GOT3 (cell line): ENCODE measurements at places on chromosomes 1 and 21.

GRCh38 chr1:200979574-200980451 is 43.7 kb downstream of the KIF21B start:
- no peak for DNase-seq

DNA sequence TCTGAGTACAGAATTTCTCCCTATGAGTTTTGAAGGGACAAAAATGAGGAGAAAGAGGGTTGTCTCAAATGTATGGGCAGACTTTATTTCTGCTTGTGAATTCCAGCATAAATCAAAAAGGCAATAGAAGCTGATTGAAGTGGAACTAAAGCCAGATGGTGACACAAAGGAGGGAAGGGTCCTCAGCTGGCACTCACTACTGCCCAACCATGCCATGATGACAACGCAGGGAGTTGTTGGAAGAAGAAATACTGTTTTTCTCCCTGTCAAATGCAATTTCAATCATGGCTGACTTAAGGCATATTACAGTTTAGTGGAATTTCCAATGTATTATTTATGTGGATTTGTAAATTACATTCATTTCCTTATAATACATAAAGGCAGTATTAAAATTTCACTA is 805.8 kb downstream of the ADGRL2 start:
- DNase-seq: no peak

- DNase-seq: no peak
Measured at GRCh38 chr21:43294194-43294902, 125.5 kb downstream of the CRYAA start.

DNA sequence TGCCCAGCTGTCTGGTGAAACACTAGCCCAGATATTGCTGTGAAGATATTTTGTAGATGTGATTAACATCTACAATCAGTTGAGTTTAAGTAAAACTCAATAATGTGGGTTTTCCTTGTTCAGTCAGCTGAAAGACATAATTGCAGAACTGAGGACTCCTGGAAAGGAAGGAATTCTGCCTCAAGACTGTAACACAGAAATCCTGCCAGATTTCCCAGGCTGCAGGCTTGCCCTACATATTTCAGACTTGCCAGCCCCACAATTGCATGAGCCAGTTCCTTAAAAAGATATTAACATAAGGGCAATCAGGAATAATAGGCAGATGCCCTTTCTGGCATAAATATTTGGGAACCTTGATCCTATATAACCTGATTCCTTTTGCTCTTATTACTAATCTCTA is 14.2 kb upstream of the NIBAN1 start:
- DNase-seq: no peak

- no peak for DNase-seq
Measured at GRCh38 chr1:80214888-80215540, 1208.5 kb upstream of the ADGRL4 start.

DNA sequence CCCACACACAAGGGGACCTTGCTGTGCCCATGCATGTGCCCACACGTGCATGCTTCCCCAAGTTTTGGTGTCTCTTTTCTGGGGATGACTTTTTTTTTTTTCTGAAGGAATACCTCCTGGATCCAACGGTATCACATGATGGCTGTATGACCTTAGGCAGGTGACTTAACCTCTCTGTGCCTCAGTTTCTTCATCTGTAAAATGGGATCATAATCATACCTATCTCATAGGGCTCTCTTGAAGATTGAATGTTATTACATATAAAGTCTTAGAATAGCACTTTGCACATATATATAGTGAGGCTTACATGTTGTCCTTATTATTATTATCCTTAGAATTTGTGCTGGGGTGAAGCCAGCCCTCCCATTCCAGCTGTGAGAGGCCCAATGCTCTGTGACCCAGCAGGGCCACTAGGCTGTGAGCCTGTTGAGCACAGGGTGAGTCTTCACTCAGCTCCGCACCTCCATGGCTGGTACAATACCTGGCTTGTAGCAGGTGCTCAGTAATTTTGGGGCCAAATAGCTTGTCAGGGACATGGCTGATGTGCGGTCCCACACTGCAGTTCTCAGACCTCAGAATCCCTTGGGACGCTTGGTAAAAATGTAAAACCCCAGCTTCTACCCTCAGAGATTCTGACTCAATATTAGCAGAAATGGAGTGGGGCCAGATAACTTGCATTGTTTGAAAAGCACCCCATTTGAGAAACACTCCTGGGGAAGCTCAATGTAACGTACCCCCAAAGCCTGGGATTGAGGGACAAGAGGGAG is 20.6 kb downstream of the STUM start:
- DNase-seq: no peak

GRCh38 chr1:53311702-53312305 is 16.1 kb downstream of the LRP8 start:
- no peak for DNase-seq

GRCh38 chr1:8133657-8134430 is 107.7 kb upstream of the ERRFI1 start:
- no peak for DNase-seq

GRCh38 chr1:96508233-96508632 is 213.4 kb upstream of the PTBP2 start:
- no peak for DNase-seq

GRCh38 chr21:45372732-45373355 is 32.1 kb upstream of the COL18A1 start:
- DNase-seq: no peak

DNA sequence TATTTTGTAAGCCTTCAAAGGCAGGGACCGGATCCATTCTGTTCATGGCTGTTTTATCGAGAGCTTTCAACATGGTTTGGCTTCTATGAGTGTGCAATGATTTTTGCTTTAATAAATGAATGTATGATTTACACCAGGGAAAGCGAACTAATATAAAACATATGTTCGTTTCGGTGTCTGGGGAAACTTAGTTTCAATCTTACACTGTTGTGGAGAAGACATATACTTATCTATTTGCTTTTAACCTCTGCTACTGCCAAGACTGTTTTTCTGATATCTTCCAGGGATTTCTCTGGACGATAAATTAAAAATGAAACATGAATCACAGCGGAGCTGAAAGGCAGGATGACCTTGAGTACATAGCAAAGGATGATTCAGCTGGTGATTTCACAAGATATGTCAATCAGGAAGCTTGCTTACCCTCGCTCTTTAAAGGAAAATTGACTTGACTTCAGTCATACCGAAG is 14.7 kb upstream of the CYYR1 start:
- no peak for DNase-seq
